ENCODE measurements at places on chromosomes 5 and 9.
A peak's percentile ranks its signal among the peaks of the same experiment; 100 is the strongest.

DNA sequence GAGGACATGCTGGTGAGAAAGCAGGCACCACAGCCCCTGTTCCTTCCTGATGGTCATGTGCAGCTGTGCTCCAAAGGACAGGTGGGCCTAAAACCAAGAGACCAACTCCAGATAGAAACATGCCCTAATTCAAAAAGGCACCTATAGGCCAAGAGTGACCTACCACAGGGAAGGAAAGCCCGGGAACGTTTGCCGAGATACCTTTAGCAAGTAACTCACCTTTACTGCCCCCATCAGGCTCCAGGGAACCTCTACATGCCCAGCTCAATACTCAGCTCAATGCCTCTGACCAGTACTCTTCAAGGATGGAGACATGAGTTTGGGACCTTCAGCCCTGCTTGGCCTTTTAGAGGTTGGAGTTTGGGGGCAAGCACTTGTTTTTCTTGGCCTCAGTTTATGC, 172.8 kb upstream of the FSTL4 start:
- DNase-seq = no peak

GRCh38 chr9:96115836-96116235, 186.1 kb downstream of the HSD17B3 start:
- DNase-seq = no peak

DNA sequence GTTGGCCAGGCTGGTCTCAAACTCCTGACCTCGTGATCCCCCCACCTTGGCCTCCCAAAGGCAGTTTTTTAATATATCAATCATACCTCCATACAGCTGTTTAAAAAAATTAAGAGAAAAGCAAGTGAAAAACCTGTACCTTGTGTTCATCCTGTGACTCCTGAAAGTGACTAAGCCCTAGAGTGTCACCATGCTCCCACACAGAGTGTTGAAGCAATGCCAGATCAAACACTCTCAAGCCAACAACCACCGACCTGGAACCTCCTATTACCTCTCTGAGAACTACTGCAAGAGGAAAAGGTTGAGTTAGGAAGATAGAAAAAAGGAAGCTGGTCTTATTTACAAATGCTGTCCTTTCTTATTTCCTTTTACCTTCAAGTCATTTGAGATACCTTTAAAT, 123.5 kb downstream of the RASEF start:
- DNase-seq = no peak

GRCh38 chr5:84260939-84261338, 123.7 kb downstream of the EDIL3 start:
- no peak for DNase-seq

- DNase-seq = no peak
Observed at GRCh38 chr9:82894961-82895821, 167.8 kb downstream of the RASEF start.

GRCh38 chr5:127893232-127893631, 190.0 kb downstream of the CCDC192 start:
- no peak for DNase-seq

DNA sequence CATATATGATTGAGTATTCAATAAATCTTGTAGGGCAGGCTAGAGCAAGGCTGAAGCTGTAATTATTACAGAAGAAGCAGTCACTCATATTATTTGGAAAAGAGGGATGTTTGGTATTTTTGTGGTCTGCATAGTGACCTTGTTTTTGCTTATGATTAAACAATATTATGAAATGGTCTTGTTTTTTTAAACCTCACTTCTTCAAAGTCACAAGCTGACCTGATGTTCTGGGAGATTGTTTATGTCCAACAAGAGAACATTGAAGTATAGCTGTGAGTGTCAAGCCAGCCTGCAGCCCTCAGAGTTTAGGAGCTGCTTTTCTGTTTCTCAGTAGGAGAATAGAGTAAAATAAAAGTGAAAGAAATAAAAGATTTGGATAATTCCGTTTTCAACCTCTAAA, 342.2 kb downstream of the LRRC70 start:
- no peak for DNase-seq

GRCh38 chr9:85248514-85249312, 493.0 kb downstream of the AGTPBP1 start:
- DNase-seq = no peak

- DNase-seq = no peak
Observed at GRCh38 chr9:75903785-75904360, 13.4 kb downstream of the PCSK5 start.

GRCh38 chr5:73363911-73364730, 84.5 kb downstream of the FOXD1 start:
- no peak for DNase-seq

GRCh38 chr5:173592050-173592669, 24.3 kb downstream of the BOD1 start:
- DNase-seq = no peak

GRCh38 chr5:179806250-179807048, at the start of gene MGAT4B:
Gene MGAT4B, minus strand, starts transcription at chr5:179806866. Its CDS starts 283 bp downstream, at chr5:179806583.
- DNase-seq = peak; percentile 91

- DNase-seq = no peak
Observed at GRCh38 chr9:109488791-109489492, 9.2 kb downstream of the PTPN3 start.

DNA sequence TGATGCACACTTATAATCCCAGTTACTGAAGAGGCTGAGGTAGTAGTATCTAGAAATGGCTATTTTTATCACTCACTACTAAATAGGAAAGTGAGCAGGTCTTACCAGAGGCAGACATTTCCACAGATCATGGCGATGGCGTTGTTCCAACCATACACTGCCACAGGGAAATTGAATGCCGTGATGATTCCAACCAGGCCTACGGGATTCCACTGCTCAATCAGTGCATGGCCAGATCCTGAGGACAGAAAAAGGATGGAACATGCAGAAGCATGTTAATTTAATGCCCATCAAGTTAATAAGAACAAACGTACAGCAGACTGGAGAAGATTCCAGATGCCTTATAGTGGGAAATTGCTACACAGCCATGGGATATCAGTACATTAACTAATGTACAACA, 18.0 kb downstream of the ALDH7A1 start:
- DNase-seq = no peak

DNA sequence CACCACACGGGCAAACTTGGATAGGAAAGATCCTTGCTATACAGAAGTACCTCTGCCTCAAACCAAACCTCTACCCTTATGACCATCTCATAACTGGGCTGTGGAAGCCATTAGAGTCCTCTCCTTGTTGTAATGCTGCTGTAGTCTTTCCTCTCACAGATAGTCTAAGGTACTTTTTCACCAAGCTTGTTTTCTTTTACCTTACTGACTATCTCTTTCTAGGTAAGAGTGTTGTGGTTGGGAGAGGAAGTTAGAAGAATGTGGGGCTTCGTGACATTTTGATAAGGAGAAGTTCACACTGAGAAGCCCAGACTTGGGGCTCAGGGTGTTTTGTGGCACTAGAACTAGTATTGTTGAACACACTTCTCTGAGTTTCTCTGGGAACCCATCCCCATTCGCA, 8.9 kb downstream of the CFAP95 start:
- DNase-seq = no peak

- DNase-seq = no peak
Observed at GRCh38 chr5:84602371-84602771, 217.7 kb upstream of the EDIL3 start.
